Activated CD8-positive, alpha-beta T cell treated with anti-CD3 and anti-CD28 coated beads, Interleukin-2, amount 10 ng/mL, durations not matched to agents 7 days and 5 days (primary cell): ENCODE measurements at places on chromosomes 2 and 18.

DNA sequence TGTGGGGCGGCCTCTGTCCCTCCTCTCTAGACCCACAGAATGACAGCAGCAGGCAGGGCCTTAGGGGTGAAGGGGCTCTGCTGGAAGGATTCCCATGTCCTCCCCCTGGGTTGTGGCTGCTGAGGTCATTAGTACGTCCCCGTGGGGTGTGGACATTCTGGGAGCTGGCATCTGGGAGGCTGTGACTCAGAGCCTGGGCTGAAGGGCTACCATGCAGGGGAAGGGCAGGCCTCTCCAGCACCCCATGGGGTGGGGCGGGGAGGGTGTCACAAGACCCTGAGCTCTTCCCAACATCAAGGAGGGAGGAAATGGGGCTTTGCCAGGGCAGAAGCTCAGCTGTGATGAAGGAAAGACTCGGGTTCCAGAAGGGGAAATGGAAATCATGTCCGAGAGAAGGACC lies 105.8 kb upstream of the SMAD2 start:
- no peak for DNase-seq

DNA sequence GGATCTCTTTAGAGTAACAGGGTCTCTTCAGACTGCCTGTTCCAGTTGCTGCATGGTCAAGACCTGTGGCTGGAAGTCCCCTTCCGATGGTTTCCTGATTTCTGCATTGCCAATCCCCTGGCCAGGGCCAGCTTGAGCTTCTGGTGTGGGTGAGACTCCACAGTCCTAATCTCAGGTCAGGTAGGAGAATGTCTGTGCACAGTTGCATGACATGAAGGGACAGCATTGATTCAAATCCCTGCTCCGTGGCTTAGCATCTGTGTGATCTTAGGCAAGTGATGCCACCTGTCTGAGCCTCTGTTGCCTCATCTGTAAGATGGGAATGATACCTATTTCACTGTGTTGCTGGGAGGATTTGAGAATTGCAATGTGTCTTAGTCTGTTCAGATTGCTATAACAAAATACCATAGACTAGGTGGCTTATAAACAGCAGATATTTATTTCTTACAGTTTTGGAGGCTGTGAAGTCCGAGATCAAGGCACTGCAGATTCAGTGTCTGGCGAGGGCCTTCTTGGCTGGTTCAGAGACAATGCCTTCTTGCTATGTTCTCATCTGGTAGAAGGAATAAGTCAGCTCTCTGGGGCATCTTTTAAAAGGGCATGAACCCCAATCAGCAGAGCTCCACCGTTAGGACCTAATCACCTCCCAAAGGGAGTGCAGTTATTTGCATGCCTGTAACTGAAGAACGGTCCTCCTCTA lies 66.2 kb downstream of the ATOH8 start:
- no peak for DNase-seq

GRCh38 chr18:75109819-75110218 lies 99.1 kb downstream of the PTGR3 start:
- DNase-seq, result no peak

DNA sequence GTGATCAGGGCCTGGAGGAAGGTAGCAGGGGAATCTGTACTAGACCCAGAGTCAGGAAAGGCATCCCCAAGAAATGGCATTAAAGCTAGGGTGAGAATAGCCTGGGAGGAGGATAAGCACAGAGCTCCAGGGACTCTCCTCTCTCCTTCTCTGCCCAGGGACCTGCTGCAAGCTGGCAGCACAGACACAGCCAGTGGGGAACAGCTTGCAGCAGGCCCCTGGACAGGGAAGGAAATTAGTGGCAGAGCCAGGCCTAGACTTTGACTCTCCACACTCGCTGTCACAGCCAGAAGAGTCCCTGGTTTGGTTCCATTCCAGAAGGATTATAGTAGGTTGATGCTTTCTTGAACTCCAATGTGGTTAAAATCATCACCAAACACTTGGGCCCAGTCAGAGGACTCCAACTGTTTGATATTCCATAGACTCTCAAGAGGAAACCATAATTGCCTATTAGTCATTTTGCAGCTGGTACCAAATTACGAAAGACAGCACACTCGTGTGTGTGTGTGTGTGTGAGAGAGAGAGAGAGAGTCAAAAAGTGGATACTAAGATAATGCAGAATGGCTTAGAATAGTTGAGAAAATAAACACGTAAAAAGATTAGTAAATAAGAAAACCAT lies 95.5 kb upstream of the ATP8B1 start:
- no peak for DNase-seq

- DNase-seq, result no peak
These were observed 8.7 kb upstream of the HS6ST1 start for GRCh38 chr2:128327180-128327964.

GRCh38 chr2:140526575-140526974 lies 1604.2 kb downstream of the LRP1B start:
- no peak for DNase-seq

- DNase-seq, result no peak
These were observed 27.4 kb upstream of the PXDN start for GRCh38 chr2:1771626-1772280.

GRCh38 chr2:17599617-17600016 lies 59.1 kb downstream of the VSNL1 start:
- DNase-seq, result no peak

DNA sequence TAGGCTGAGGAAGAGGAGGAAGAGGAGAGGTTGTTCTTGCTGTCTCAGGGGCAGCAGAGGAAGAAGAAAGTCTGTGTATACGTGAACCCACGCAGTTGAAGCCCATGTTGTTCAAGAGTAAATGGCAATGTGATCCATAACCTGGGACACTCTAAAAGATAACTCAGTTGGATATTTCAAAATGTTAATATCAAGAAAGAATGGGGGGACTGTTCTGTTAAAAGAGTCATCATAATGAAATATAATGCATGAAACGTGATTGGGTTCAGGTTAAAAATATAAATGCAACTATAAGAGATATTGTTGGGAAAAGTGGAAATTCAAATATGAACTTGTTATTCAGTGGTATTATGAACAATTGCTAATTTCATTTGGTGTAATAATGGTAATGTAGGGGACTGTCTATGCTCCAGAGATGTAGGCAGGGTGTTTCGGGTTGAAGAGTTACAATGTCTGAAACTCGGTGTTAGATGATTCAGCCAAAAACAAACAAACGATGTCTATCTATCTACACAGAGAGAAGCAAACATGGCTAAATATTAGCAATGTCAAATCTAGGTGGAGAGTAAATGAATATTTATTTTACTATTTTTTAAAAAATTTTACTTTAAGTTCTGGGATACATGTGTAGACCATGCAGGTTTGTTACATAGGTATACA lies 21.1 kb upstream of the POLE4 start:
- DNase-seq, result no peak

- DNase-seq, result no peak
These were observed 22.4 kb downstream of the ARL6IP6 start for GRCh38 chr2:152740743-152741328.

GRCh38 chr2:207337234-207338219 lies 171.8 kb upstream of the KLF7 start:
- DNase-seq, result no peak

- DNase-seq, result no peak
These were observed 186.3 kb downstream of the TMEM163 start for GRCh38 chr2:134532537-134532936.

GRCh38 chr18:69215161-69215560 lies 185.5 kb upstream of the DOK6 start:
- no peak for DNase-seq

DNA sequence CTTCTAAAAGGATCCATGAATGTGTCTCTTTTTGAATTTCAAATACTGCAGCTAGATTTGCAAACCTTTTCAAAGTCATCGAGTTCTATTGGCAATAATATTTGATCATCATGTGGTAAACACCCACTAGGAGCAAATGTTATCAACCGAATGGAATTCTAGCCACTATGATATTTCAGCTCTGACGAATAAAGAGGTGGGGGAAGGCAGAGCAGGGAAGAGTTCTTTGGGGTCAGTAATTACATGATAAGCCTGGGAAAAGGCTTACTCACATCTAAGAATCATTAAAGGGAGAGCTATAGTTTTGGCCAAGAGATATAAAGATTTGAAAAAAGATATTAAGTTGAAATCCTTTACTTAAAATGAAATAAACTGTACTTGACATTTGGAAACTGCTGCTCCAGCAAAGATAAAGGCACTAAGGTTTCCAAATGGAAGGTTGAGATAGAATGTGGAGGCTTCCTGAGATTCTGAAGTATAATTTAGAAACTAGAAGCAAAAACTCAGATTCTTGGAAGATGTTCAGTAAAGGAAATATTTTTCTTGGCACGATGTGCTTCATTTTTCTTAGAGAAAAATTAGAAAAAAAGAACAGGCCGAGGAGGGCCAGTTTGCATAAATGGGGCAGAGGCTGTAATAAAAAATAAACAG lies 104.7 kb upstream of the ARHGAP28 start:
- no peak for DNase-seq

- no peak for DNase-seq
These were observed 59.0 kb downstream of the GLI2 start for GRCh38 chr2:120794716-120795115.

DNA sequence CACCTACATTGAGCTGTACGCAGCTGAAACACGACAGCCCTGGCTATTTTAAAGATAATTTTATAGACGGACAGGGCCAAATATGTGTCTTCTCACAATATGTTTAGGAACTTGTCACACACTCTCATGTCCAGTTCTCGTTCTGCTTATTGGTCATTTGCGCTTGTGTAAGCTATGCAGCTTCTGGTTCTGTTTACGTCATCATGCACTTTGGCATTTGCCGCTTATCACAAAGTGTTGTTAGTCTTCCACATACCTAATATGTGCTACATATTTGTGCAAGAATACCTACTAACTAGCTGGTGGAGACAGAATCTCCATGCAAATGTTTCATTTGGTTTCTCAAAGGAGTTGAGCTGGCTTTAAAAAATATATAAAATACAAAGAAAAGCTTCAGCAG lies 7.5 kb upstream of the ZNF516 start:
- no peak for DNase-seq

DNA sequence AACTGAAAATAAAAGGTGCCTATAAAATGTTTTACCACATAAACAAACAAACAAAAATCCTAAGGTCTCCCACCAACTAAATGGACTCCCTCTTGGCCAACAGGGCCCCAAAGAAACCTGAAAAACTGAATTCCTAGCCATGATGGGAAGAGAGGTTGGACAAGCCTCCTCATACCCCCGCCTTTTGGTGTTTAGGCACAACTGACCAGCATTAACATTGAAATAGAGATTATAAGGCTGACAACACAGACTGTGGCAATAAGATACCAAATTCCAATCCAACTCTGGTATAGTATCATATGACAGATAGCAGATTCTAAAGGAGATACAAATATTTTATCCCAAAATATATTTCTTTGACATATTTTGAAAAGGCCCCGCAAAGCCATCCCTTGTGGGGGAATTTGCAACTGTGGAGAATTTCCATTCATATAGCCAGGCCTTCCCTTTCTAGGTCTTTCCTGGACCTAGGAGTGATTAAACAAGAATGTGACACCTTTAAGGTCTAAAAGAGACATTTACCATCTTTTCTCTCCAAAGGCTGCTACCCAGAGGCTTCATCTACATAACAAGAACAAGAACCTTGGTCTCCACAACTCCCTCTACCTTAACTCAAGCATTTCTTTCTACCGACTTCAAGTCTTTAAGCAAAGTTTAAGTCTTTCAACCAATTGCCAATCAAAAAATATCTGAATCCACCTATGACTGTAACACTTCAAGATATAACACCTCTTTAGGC lies 80.0 kb downstream of the CHN1 start:
- no peak for DNase-seq

GRCh38 chr2:24020244-24020643 lies 10.4 kb downstream of the MFSD2B start:
- no peak for DNase-seq

- no peak for DNase-seq
These were observed 127.5 kb downstream of the LAMA3 start for GRCh38 chr18:23816740-23817139.

DNA sequence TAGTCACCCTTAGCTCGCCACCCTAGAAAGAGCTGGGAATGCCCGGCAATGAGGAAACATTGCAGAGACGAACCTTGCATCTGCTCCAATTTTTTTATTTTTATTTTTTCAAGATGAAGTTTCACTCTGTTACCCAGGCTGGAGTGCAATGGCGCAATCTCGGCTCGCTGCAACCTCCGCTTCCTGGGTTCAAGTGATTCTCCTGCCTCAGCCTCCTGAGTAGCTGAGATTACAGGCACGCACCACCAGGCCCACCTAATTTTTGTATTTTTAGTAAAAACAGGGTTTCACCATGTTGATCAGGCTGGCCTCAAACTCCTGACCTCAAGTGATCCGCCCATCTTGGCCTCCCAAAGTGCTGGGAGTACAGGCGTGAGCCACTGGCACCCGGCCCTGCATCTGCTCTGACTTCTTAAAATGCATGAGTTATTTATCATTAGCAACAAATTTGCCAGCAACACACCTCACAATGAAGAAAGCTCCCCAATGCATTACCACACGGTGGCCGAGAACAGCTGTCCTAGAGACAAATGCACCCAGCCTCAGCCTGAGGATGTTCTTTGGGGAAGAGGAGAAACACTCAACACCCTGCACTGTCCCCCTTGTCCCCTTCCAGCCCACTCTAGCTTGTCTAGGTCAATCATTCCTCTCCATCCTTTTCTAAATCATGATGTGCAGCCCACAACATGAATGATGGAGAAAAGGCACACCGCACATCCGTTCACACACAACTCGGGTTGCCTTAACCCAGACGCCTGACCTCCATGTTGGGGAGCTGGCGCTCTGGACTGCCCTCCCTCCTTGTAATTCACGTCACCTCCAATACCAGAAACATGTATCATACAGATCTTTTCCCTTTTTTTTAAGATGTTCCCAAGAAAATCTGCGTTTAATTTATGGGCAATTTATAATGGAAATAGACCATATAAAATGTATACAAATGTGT lies 46.9 kb downstream of the TTC32 start:
- no peak for DNase-seq

GRCh38 chr2:182319556-182320505 lies 107.0 kb downstream of the PDE1A start:
- no peak for DNase-seq

DNA sequence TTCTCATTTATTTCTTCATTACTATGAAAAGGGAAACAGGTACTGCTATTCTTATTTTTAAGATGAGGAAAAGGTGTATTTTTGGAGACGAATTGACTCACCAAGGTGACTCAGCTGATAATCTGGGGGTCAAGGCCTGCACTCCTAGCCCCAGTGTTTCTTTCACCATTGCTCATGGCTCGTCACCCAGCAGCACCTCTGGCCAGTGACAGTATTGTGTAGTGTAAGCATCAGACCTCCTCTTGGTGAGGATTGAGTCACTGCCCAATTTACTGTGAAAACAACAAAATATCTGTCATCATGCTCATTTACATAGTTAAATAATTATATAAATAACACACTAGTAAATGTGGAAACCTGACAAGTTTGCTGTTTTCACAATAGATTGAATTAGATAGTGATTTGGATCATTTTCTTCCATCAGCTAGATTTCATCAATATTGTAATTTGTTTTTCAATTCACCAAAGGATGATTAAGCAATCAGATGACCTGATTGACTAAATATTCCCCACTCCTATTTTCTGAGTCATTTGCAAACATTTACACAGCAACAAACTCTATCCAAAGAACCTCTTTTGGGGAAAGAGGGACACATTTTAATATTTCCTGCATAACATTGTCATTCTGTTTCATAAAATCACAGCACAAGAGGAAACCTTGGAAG lies 492.8 kb upstream of the RAB12 start:
- DNase-seq, result no peak

GRCh38 chr2:238141541-238142318 lies 3.3 kb downstream of the KLHL30 start:
- DNase-seq, result no peak

GRCh38 chr2:49309461-49309860 lies 155.1 kb upstream of the FSHR start:
- DNase-seq, result no peak

GRCh38 chr2:237427769-237428506 lies 14.0 kb upstream of the COL6A3 start:
- DNase-seq, result peak; percentile 59

- DNase-seq, result no peak
These were observed 4.3 kb upstream of the CDCA7 start for GRCh38 chr2:173350383-173350782.
